ENCODE measurements at places on chromosomes 16 and 17.

- DNase-seq = no peak
These were observed 341.0 kb upstream of the EEF2KMT start for GRCh38 chr16:5438591-5438990.

DNA sequence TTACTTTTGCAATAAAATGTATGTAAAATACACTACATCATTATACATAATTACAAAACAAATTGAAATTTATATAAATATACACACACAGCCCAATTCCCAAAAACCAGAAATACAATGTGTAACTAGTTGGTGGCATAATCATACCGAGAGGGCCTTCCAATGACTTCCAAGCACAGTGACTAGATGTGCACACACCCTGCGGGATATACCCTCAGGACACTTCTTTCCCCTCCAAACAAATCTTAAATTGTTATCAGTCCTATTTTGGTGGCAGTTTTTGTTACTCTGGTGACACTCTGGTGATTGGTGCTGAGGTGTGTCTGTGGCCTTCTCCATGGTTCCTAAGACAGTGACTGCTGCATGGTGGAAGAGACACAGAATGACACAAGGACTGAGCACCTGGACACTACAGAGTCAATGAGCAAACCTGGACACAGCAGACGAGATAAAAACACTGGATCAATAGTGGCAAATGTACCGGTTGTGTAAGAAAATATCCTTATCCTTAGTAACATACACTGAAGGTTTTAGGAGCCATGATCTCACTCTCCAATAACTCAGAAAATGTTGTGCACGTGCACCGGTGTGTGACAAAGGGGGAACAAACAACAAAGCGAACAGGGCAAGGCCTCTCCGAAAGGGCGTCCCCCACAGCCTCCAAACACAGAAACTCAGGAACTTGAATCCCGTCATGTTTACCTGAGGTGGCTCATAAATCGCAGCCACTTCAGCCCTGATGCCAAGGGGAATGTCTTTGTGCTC lies 32.9 kb downstream of the NPLOC4 start:
- DNase-seq = no peak

DNA sequence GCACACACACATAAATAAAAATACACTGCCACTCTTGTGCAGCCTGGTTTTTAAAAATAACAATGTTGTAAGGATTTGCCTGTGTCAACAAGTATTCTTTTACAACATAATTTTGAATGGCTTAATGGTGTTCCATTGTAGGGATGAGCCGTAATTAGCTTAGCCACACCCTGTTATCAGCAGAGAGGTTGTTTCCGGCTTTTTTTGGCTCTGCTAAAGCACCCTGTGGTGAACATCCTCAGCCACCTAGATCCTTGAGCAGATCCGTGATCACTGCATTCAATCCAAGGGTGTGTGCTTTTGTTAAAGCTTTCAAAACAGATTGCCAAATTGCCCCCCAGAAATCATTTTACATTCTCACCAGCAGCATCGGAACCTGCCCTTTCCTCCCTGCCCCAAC lies 7.0 kb downstream of the KATNB1 start:
- DNase-seq = no peak

GRCh38 chr16:66857437-66857836 lies 13.2 kb downstream of the CA7 start:
- DNase-seq = no peak

DNA sequence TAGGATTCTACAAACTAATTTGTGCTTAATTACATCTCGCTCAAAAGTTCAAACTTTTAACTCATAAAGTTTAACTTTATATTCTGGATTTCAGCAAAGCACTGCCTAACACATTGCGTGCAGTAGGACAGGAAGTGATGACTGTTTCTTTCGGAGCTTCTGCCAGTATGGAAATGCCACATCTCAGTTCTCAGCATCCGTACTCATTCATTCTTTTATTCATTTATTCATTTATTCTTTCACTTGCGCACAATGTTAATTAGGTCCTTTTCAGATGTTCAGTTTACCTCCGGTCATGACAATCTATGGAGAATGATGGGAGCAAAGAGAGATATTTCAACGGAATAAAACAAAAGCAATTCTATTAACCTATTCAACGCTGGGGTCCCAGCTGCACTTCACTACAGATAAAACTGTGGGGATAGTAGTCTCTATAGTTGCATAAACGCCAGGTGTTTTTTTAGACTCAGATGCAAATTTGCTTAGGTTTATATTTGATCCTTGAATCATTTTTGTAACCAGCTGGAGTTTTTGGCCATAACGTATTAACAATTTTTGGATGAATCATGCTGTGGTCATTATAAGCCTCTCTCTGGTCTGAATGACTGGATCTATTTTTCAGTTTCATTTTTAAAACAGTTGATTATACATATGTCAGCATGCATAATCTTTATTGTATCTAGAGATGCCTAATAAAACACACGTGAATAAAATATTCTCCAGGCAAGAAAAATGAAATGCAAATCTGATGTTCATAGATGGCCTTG lies 143.9 kb downstream of the KCNJ2 start:
- DNase-seq = no peak

DNA sequence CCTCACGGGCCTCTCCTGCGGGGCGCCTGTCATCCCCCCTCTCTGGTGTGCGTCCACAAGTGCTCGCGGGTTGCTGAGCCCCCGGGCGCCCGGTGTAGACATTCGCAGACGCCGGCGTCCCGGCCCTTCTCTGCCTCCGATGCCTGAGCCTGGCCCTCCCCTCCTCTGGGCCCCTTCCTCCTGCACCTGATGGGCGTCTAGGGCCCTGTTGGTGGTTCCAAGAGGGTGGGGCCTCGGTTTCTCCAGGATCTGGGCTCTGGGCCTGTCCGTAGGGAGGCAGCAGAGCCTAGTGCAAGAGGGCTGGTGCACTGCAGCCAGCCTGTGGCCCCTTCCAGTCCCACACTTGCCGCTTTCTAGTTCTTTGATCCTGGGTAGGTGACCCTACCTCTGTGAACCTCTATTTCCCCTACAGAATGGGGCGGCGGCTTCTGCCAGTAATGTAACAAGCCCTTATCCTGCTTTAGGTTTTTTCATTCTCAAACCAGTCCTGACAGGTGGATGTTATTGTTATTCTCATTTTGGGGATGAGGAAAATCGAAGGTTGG lies 623 bp downstream of the E4F1 start:
- no peak for DNase-seq

- DNase-seq = no peak
These were observed 459.8 kb downstream of the PMP22 start for GRCh38 chr17:14805348-14805747.
